ENCODE measurements at places on chromosomes 11 and 22.

- DNase-seq = peak; percentile 64
Measured at GRCh38 chr22:19970479-19971275, 29.1 kb upstream of the TXNRD2 start.

GRCh38 chr11:118536726-118537125, 5.7 kb downstream of the TMEM25 start:
- DNase-seq = no peak

DNA sequence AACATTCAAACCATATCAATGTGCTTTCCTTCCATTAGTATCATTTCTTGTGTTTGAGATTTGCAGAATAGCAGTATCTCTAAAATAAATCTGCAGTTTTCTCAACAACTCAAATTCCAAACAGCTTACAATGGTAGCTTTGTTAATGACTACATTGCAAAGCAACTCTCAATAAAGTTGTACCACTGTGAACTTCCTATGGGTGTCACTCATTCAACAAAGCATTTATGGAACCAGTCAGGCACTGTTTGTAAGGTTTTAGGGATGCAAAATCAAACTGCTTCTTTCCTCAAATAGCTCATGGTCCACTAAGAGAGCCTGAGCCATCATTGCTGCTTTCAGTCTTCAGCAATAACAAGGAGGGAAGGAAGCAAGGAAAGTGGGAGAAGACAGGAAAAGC, 91.0 kb downstream of the CCDC83 start:
- DNase-seq = no peak

DNA sequence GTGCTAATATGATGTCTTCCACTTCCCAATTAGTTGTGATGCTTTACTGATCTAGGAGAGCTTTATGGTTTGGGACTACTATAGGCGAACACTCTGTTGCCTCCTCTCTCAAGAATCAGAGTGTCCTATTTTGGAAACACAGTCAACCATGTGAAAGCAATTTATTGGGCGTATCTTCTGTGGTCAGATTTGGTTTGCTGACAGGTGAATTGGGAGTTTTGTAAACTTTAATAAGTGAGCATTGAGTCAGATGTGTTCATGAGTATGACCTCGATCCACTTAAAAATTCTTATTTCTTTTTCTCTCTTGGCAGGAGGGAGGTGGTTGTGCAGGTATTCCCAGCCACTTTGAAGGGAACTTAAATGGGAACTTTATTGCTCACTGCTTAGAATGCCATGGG, 4.4 kb downstream of the CAT start:
- no peak for DNase-seq

DNA sequence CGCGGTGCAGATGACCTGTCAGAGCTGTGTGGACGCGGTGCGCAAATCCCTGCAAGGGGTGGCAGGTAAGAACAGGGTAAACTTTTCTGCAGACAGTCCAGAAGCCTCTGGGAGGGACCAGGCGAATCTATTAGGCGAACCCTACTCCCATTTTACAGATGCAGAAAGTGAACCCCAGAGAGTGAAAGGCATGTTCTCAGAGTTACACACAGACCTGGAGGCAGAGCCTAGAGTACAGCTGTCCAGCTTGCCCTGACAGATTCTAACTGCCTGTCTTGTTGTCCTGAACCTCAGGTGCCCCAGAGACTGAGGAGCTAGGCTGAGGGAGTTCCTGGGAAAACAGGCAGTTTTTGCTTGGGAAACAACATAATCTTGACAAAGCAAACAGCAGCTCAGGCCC, 665 bp downstream of the CCS start:
- DNase-seq = no peak

DNA sequence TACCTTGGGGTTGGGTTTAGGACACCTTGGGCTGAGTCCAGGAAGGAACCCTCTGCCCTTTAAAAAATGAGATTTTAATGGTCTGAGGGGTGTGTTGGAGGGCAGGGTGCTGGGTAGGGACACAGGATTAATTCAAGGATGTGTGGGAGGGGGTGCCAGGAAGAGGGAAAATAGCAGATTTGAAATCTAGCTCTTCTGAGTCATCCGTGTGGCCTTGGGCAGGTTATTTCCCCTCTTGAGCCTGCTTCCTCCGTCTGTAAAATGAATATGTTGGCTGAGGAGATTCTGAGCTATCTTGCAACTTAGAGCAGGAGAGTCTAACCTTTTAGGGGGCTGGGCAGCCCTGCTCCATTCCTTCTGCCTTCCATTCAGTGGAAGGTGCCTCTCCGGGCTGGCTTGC, 3.0 kb downstream of the TSPAN18 start:
- DNase-seq = no peak

DNA sequence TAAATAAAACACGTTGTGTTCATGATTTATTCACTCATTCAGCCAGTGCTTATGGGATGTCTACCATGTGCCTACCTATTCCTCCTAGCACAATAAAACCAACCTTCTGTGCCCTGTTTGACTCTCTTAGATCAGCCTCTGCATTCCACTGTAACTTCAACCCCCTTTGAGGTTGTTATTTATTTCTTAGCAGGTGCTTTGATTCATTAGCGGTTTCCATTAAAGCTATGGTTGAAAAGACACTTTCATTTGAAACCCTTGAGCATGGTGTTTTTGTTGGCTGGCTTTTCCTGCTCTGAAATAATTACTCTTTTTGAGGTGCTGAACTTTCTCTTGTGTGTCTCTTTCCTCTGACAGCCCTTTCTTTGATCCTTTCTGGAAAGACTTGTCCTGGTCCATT, 570.6 kb upstream of the LARGE1 start:
- no peak for DNase-seq

- DNase-seq = no peak
Measured at GRCh38 chr22:46126853-46127385, 23.4 kb upstream of the PPARA start.

GRCh38 chr11:94910779-94911178, 62.6 kb downstream of the CWC15 start:
- no peak for DNase-seq

Measured in activated T-helper 1 cell treated with anti-CD3 and anti-CD28 coated beads, Interleukin-2, amount 50 U/mL, for 16 hours (primary cell).